Prostate gland (tissue), 2 donors: ENCODE measurements at places on chromosomes 3 and 15.

GRCh38 chr3:149830902-149831301, 17.9 kb downstream of the RNF13 start:
- DNase-seq, result no peak

DNA sequence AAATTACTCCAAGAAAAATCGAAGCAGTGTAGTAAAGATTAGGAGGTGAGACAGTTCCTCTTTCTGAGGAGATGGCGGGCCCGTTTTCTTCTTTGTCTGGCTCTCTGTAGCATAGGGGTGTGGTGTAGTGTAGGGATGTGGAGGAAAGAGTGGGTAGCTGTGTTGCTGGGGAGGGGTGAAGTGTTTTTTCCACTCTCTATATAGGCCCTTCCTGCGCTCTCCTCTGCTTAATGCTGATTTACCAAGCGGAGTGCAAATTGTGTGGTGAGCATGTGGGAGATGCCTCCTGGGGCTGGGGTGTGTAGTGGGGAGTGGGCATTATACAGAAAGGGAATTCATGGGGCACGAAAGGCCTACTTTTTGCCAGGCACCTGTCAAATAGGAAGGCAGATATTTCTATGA, 94.9 kb downstream of the ST6GAL1 start:
- no peak for DNase-seq

DNA sequence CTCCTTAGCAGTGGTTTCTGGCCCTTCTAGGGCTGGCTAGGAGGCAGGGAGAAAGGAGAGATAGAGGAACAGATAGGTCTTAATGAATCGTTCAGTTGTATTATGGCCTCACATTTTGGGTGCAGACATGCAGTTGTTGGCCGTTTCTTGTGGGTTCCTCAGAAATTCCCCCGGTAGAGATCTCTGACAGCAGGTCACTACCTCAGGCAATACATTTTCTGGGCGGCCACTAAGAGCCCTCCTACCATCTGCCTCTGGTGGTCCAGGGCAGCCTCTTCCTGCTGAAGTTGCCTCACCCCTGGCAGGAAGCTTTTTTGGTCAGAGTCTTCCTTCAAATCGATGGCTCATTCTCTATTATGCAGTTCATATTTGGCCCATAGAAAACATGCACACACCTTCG, 266.1 kb downstream of the SV2B start:
- DNase-seq, result no peak

DNA sequence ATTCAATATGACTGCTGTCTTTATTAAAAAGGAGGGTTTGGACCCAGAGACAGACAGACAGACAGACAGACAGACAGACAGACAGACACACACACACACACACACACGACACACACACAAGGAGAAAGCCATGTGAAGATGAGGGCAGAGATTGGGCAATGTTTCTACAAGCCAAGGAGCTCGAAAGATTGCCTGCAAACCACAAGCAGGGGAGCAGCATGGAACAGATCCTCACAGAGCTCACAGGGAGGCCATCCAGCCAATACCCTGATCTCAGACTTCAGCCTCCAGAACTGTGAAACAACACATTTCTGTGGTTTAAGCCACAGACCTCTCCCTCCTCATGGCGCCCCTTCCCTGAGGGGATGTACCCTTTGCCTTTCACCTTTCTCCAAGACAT, 35.8 kb upstream of the ABHD2 start:
- no peak for DNase-seq

- peak; percentile 47 for DNase-seq
Measured at GRCh38 chr15:99708563-99708962, 24.7 kb downstream of the LYSMD4 start.

- no peak for DNase-seq
Measured at GRCh38 chr3:196737655-196738054, 2.0 kb upstream of the PAK2 start.

GRCh38 chr15:31814082-31814481, 216.2 kb upstream of the CHRNA7 start:
- DNase-seq, result no peak

DNA sequence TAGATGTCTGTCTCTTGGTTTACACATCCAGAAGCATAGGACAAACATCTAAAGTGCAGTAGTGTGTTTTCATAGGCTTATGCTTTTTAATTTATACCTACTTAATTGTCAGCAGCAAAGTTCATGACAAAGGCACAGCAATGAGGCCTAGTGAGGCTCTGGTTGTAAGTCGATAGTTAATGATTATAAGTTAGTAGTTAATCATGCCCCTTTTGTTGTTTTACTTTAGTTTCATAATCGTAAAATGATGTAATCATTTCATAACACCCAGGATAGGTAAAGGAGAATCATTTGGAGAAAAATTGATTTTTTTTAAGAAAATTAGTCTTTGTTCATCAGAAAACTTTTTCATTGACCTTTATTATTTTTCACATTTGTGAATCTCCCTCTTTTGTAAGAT, 351.9 kb downstream of the LSAMP start:
- DNase-seq, result no peak

DNA sequence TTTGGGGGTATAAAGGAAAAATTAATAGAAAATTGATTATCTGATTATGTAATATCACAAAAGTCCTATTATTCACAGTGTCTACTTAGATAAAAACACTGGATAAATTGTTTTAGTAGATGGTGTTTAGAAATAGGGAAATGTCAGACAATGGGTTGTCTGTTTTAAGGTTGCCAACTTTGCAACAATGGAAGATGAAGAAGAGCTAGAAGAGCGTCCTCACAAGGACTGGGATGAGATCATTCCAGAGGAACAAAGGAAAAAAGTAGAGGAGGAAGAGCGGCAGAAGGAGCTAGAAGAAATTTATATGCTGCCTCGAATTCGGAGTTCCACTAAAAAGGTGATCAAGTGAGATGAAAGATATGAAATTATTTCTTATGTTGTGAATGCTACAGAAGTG, 84.0 kb downstream of the CHD2 start:
- no peak for DNase-seq

GRCh38 chr3:108755686-108756085, 1.5 kb downstream of the RETNLB start:
- DNase-seq, result no peak

- peak; percentile 63 for DNase-seq
Measured at GRCh38 chr3:124559846-124560574, 170.2 kb upstream of the UMPS start.

GRCh38 chr15:78429477-78429876, 8.5 kb upstream of the IREB2 start:
- peak; percentile 36 for DNase-seq

- no peak for DNase-seq
Measured at GRCh38 chr3:55607175-55607574, 120.1 kb upstream of the WNT5A start.

DNA sequence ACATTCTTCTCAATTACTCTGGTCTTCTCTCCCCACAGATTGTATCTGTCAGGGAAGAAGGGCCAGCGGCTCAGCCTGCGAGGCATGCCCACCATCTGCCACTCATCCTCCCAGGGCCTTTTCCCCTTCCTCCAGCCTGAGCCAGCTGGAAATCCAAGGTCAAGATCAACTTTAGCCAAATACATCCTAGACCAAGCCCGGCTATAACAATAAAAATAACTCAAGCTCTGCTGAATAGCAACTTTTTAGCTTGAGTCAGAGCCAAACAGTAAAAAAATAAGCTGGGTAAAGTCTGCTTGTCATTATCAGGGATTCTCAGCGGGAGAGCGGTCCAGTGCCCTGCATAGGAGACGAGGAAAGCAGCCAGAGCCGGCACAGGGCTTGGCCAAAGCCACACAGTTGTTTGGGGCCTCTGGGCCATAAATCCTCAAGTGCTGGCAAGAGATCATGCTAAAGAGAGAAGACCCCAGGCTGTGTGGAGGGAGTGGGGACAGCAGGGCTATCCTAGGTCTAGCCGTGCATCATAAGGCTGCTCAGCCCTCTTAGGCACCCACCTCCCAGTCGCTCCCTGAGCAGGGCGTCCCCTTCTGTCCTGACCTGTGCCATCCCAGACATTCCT, 76.2 kb upstream of the HERC1 start:
- DNase-seq, result no peak

DNA sequence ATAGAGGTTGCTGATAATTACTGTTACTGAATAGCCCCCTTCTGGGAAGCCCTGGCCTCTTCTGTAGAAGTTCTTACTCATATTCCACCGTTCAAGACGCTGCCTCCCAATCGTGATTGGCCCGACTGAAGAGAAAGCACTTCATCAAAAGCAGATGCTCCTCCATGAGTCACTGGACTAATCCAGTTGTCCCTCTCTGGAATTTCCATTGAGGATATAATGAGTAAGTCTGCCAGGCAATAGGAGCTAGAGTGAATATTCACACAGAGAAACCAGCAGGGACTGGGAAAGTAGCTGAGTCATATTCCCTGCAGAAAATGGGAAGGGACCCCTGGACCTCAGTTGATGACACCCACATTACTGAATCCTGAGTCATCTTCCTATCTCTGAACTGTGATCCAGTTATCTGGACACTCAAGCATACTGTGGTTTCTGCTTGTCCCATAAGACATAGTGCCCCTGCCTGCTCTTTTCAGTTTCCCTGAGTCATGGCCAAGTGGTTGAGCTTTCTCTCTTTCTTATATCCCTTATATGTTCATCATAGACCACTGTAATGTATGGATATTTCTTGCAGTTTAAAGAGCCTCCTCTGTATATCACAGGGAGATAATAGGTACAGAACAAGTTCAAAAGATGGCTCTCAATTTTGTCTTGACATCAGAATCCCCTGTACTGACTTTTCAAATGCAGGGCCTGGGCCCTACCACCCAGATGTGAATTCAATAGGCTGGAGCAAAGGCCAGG, 151.2 kb upstream of the CDIN1 start:
- DNase-seq, result no peak

DNA sequence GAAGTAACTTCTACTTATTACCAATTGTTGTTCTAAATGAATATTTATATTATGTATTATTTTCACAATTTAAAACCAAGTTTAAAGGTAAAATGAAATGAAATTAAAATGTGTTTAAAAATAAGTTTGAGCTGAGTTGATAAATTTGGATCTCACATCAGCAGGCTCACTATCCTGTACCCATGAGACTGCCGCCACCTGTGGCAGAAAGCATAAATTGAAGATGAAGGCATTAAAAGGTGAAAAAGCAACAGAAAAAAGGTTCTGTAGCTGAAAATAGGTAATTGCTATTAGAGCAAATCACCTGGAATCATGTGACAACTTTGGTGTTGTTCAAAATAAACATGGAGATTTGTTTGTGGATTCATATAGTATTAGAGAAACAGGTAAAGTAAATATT, 133.0 kb upstream of the CADM2 start:
- no peak for DNase-seq

DNA sequence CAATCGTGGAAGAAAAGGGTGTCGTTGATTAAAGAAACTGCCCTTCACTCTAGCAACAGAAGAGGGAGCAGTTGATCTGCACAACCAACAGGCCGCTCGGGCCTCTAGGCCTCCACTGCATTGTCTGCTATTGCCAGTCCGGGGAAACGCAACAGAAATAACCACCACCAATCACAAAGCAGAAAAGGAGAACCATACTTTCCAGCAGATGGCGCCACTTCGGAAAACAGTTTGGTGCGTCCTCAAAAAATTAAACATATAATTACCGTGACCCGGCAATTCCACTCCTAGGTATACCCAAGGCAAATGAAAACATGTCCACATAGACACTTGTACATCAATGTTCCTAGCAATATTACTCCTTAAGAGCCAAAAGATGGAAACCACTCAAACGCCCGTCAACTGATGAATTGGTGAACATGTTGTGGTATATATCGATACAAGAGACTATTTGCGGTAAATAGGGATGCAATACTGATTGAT, 154.1 kb downstream of the TJP1 start:
- peak; percentile 57 for DNase-seq

DNA sequence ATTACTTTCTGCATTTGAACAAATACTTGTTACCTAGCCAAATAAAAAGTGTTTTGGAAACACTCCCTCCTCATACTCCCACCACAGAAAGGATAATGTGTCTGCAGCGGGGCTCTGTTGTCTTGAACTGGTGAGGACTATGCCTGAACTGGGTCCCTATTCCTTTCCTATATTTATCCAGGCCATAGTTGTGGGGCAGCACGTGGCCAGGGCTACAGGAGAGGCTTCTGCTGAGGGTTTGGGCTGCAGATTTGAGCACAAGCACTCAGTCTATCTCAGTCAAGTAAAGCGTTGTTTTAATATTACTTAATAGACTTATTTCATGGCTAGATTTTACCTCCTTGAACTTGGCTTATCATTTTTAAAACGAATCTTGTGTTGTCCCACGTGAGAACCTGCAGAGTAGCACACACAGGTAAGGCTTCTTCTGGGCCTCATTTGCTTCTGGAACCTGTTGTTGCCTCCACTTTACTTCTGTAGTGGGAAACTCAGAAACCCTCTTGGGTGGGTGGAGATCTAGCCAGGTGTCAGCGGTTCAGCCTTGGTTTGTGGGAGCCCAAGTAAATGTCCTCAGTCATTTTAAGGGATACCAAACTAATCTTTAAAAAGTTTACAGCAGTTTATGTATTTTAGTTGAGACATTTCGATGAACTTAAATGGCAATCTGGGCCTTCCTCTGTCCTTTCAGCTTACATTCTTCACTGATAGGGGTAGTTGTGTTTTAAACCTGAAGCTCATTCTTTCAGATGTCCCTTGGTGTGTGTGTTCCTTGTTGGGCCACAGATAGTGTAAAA, 51.1 kb downstream of the TRIM71 start:
- DNase-seq, result no peak

DNA sequence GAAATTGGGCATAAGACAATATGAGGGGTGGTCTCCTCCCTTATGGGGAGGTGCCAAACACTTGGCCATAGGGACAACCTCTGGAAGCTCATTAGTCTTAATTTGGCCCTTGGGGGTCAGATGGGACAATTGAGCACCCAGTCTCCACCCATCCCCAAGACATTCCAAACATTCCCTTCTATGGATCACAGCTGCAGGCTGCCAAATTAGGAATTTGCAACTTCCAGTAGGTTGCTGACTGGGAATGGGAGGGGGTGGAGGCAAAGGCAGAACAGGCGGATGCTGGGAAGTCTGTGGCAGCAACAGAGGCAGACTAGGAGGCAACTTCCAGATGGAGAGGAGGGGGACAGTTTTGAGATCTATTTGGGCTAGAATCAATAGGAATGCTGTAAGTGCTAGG, 1.4 kb upstream of the PDHB start:
- no peak for DNase-seq

- no peak for DNase-seq
Measured at GRCh38 chr3:3356846-3357245, 177.4 kb upstream of the CRBN start.

GRCh38 chr3:80733522-80734176, 965.9 kb upstream of the ROBO1 start:
- DNase-seq, result no peak

DNA sequence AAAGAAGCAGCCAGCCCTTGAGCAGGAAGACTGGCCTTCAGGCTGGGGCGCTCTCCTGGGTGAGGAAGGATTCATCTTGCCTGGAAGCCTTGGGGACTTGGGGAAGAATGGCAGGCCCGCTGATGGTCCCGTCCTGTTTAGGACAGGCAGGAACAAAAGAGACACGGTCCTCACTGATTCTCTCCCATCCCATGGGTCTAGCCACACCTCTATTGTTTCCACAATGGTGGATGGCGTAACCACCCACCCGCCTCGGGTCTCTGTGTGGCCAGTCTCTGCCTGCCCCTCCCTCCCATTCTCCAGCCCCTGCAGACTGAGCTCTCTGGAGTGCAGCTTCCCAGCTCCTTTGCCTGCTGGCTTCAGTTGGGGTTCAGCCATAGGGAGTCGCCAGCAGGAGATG, 284.3 kb downstream of the UACA start:
- DNase-seq, result no peak
